IMR-90 (cell line): ENCODE measurements at places on chromosomes 2 and 18. TPM values are rescaled to one million over a fixed set of nuclear protein-coding genes. Genes with fewer than 3 reads are reported as not detected.

KCNIP3 gene
- 0.72 and 0.83 TPM in 2 replicates for total RNA-seq

C2orf72 gene
- total RNA-seq, result 0.18 TPM in 1 of 2 replicates, not detected in the other

RNF152 gene
- 18.5 and 18.9 TPM in 2 replicates for total RNA-seq

IL36A gene
- not detected in 2 replicates for total RNA-seq

SLC5A7 gene
- total RNA-seq, result not detected in 2 replicates

TEKT4 gene
- total RNA-seq, result not detected in 2 replicates

PIAS2 gene
- 25.3 and 28.9 TPM in 2 replicates for total RNA-seq

CNTNAP5 gene
- not detected in 2 replicates for total RNA-seq

HOXD3 gene
- total RNA-seq, result not detected in 2 replicates

KIAA2012 gene
- under 0.01 TPM in 2 replicates for total RNA-seq

SRD5A2 gene
- not detected in 2 replicates for total RNA-seq

OR6B2 gene
- not detected in 2 replicates for total RNA-seq

CABLES1 gene
- 4.7 and 5.7 TPM in 2 replicates for total RNA-seq

INHBB gene
- 0.18 and 0.28 TPM in 2 replicates for total RNA-seq

SLC4A3 gene
- 0.90 and 1.1 TPM in 2 replicates for total RNA-seq

TMEFF2 gene
- total RNA-seq, result 1.3 and 1.4 TPM in 2 replicates

PTPRN gene
- total RNA-seq, result 4.4 and 5.2 TPM in 2 replicates
